AML-193 (cell line): ENCODE measurements at places on chromosomes 7 and 10.

- no peak for DNase-seq
Measured at GRCh38 chr10:131094527-131095312, 216.8 kb downstream of the TCERG1L start.

- DNase-seq = no peak
Measured at GRCh38 chr10:11795101-11795920, 27.8 kb upstream of the PROSER2 start.

GRCh38 chr7:90236721-90237289 is 8.2 kb upstream of the CFAP69 start:
- DNase-seq = no peak

DNA sequence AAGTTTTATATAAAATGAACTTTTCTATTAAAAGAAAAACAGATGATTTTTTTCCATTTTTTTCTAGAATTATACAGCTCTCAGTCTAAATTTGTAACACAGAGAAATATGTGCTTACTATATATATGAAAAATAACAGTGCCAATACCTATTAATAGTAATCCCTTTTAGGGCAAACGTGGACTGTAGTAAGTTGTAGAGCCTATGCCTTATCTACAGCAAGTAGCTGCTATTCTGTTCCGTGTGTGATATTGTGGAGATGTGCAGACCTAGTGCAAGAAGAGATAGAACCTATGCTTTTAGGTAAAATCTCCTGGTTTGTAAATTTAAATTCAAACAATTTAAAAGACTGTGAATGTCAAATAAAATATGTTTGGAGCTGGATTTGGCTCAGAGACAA is 72.9 kb downstream of the FAS start:
- DNase-seq = no peak

DNA sequence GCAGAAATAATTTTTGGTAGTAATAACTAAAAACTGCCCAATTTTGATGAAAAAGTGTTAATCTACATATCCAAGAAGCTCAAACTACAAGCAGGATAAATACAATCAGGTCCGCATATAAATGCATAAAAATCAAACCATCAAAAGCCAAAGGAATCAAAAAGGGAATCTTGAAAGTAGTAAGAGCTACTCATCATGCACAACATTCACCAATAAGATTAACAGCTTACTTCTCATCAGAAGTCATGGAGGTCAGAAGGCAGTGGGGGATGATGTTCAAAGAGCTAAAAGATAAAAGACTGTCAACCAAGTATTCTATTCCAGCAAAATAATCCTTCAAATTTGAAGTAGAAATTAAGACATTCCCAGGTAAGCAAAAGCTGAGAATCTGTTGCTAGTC is 76.4 kb downstream of the CRPPA start:
- DNase-seq = no peak

- DNase-seq = no peak
Measured at GRCh38 chr10:22475651-22476600, 130.6 kb downstream of the SPAG6 start.

- DNase-seq = no peak
Measured at GRCh38 chr7:79506481-79506880, 53.0 kb upstream of the MAGI2 start.
